ENCODE measurements at places on chromosomes 2 and 18. TPM values are rescaled to one million over a fixed set of nuclear protein-coding genes. Genes with fewer than 3 reads are reported as not detected.
A peak's percentile ranks its signal among the peaks of the same experiment; 100 is the strongest.

- DNase-seq: no peak
Measured at GRCh38 chr2:143843686-143844085, 676.2 kb downstream of the ZEB2 start.

DNA sequence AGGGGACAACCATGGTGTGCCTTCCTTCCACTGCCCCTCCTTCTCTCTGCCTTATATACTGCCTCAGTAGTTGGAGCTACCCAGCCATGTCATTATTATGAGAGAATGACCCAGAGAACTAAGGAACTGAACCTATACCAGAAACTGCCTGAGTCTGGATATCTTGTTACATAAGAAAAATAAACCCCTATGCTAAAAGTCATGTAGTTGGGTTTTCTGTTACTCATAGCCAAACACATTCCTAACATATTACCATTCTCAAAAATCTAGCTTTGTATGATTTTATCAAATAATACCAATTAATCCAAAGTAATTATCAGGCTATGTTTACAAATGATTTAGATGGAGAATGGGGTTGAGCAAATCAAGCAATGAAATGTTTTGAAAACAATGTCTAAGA is 15.0 kb upstream of the KLF7 start:
- DNase-seq: no peak

GRCh38 chr2:52429740-52430139 is 1337.9 kb upstream of the CHAC2 start:
- DNase-seq: no peak

DNA sequence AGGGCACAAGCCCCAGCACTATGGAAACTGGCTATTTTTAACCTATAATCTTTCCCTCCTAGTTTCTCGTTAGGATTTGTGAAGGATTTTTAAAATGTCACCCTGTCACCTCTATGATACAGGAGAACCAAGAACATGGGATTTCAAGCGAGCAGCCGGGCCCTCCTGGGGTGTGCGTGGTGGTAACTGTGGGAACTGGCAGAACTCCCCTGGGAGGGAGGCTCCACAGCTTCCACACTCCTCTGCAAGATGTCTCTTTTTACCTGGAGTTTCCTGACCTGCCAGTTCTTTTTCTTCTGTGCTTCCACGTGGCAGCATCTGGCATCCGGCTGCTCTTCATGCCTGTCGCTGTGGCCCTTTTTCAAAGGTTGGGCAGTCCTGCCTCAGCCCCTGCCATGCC is 386.3 kb upstream of the MYT1L start:
- no peak for DNase-seq

DNA sequence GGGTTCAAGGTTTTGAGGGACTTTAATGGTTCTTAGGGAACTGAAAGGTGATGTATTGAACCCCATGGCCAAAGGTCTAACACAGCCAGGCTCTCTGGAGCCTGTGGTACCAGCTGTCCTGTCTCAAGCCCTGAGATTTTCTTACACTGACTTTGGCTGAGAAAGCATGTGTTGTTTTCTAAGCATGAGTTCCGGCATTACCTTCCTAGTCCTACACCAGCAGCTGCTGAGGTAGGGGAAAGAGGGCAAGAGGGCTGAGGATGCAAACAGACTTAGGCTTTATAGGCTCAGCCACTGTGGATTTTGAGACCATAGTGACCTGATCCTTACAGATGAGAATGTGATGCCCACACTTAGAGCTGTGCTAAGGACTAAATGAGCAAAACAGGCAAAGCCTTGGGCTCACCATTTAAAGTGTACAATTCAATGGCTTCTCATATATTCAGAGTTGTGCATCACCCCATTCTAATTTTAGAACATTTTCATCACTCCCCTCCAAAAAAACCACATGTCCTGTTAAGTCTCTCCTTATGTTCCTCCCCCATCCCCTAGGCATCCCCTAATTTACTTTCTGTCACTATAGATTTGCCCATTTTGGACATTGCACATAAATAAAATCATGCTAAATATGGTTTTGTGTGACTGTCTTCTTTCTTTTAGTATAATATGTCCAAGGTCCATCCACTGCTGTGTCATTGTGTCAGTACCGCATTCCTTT is 99.7 kb upstream of the OTOS start:
- DNase-seq: peak; percentile 35

DNA sequence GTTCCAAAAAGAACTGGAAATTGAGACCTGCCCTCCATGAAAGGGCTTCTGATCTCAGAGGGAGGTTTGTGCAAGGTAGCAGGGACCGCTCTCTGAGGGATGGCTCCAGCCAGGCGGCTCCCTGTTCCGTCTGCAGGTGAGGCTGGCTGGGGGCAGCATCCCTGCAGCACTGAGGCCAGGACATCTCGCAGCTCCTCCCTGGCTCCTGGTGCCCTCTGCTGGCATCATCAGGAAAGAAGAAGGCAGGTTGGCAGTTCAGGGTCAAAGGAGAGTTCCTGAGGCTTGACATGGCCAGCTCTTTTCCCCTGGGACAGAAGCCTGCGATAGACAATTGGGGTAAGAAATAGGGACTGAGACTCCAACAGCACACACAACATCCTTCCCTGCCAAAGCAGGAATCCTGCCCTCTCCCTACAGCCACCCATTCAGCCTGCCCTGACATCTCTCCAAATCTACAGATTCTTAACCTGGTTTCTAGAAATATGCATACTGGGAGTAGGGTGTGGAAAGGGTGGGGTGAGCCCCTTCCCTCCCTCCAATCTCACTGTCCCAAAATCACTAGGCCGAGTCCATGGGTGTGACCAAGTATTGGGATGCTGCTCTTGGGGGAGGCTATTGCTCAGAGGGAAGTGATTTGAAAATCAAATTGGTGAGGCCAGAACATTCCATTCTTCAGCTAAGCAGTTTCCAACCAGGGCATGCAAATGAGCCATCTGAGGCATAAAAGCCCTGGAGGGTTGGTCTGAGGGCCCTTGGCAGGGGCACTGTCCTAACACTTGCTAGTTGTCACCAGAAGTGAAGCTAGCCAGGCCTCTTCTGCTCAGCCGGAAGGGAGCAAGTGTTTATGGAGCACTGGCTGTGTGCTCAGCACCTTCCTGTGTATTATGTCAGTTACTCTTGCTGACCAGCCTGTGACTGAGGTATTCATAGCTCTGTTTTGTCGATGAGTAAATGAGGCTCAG is 185.4 kb downstream of the TFCP2L1 start:
- no peak for DNase-seq

DNA sequence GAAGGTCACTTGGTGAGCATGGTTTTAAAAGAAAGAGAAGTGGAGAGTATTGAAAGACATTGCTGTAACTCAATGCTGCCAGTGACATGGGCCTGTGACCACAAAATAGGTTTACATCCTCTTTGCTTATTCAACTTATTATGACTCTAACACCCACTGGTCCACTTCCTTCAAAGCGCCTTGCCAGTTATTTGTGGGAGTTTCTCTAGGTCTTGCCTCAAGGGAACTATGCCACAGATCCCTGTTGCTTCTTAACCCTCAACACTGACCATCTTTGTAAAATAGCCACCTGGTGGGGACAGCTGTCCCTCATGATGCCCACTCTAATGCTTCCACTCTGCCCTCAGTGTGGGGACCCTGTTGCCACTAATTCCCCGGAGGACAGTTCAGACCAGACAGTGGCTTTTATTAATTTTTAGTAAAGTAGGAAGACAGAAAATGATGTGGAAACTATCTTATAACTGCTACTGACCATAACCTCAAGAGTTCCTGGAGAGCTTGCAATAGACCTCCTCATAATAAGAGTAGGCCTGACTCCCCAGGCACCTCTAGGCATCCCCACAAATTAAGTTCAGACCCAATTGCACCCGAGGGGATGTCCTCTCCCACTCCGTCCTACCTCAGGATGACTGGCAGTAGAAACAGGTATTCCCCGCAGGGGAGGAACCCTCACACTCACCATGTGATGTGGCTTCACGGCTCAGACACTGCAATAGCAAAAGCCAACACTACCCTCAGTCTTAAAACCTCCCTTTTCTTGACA is 31.3 kb upstream of the SLC25A52 start:
- DNase-seq: no peak

- DNase-seq: no peak
Measured at GRCh38 chr2:144595279-144595678, 75.4 kb upstream of the ZEB2 start.

DNA sequence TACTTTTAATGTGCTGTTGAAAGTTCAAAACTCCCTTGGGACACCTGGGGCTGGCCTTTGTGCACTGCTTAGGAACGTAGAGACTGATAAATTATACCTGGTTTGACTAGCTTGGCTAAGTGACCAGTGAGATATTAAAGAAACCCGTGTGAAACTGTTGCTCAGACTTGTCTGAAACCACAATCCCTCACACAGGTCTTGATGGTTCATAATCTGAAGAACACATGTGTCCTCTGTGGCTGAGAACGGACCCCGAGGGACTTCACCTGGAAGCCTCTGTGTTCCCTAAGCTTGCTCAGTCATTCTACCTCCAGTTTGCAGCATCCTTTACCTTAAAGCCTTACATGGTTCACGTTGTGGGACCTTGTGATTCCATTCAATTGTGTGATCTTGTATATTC is 218.8 kb downstream of the CBLN2 start:
- no peak for DNase-seq

DNA sequence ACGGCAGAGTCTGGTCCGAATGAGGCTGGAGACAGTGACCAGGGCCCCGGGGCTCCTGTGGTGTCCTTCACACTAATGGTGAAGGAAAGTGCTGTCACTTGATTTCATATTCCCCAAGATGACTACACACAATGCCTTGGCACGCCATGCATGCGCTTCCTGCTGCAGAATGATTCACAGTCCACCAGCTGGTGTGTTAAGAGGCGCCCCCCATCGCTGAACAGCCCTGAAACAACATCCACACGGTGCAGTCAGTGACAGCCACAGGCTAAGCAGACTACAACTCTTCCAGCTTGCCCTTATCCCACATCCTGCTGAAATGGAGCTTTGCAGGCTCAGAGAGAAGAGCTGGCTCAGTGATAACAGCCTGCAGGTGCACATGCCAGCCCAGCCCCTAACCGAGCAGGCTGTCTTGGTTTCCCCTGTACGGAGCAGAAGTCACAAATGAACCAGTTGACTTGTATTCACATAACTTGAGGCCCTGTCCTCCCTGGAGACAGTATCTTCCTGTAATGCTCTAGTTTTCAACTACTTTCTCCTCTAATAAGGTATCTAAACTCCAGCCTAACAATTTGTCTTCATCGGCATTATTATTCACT is 24.3 kb upstream of the CDH20 start:
- DNase-seq: no peak

- DNase-seq: no peak
Measured at GRCh38 chr2:33709951-33710350, 110.9 kb upstream of the FAM98A start.

DNA sequence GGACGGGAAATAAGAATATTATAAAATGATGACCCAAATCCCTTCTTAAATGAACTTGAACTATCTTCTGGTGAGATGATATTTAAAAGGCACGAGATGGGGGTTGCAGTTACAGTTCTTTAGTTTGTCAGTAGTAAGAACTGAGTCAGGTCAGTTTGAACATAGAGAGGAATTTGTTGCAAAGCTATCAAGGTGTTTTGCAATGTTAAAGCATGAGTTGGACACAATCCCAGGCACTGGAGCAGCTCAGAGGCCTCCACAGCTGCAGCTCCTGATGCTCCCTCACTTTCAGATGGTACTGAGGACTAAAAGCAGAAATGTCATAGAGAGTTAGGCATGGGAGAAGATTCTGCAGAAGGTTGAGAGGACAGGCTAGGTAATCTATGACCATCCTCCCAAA is 236.0 kb downstream of the BCL2 start:
- no peak for DNase-seq

- no peak for DNase-seq
Measured at GRCh38 chr18:23353459-23353858, 99.6 kb upstream of the RIOK3 start.

GRCh38 chr2:232483923-232484627 is 3.6 kb downstream of the ECEL1 start:
- DNase-seq: no peak

GRCh38 chr2:43136876-43137275 is 89.5 kb downstream of the ZFP36L2 start:
- DNase-seq: no peak

DNA sequence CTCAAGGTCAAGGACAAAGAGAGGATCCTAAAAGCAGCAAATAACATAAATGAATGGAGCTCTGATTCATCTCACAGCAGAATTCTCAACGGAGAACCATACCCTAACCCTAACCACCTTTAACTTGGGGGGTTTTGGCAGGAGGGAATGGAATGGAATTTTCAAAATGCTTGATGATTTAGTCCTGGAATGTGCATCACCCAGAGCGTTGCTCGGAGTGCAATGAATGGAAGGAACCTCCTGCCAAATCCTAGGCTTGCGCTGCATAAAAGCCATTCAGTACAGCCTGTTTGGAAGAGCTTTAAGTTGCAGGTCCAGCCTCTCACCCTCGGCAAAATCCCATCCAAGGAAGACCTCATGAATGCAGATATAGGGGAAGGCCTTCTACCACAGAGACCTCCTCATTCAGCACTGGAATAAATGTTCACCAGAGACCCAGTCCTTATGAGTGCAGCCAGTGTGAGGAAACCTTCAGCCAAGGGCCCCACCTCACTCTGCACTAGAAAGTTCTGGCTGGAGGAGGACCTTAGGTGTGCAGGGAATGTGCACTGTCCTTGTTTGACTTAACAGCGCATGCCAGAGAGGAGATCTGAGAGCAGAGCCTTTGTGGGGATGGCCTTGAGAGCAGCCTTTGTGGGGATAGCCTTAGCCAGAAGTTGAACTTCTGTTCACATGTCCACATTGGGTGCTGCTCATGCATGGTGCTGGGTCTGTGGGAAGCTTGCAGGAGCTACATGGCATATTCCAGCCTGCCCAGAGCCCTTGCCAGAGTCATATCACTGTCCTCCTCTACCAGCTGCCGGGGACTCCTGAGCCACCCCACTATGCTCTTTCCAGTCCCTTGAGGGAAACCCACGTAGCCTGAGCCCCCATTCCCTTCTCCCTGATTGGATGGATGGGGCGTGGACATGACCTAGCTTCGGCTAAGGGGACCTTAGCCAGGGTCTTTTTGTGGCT is 30.5 kb downstream of the ASB1 start:
- DNase-seq: no peak

- peak; percentile 71 for DNase-seq
Measured at GRCh38 chr2:230924470-230925341, at the start of gene GPR55. TSS of gene GPR55 (minus strand) at chr2:230925242. CDS start at chr2:230910962, 14,280 bp downstream.

GRCh38 chr18:44705075-44705675 is 24.5 kb downstream of the SETBP1 start:
- no peak for DNase-seq

GRCh38 chr2:216133397-216133796 is 24.2 kb downstream of the XRCC5 start:
- no peak for DNase-seq

The ALLC gene
- total RNA-seq: not detected

The CYP20A1 gene
- 13.1 TPM for total RNA-seq

The COL6A3 gene
- 89.5 TPM for total RNA-seq

The HOXD4 gene
- 0.70 TPM for total RNA-seq

The C2orf76 gene
- total RNA-seq: 11.7 TPM

The SLC25A12 gene
- total RNA-seq: 91.2 TPM

The SCN9A gene
- 0.75 TPM for total RNA-seq

The MPP4 gene
- not detected for total RNA-seq
